ENCODE measurements at places on chromosomes 16 and 17. TPM values are rescaled to one million over a fixed set of nuclear protein-coding genes. Genes with fewer than 3 reads are reported as not detected.

CD300C gene
- 0.24 TPM for total RNA-seq

MAP2K6 gene
- 0.57 TPM for total RNA-seq

PRR29 gene
- total RNA-seq = 0.51 TPM

CD79B gene
- 2.7 TPM for total RNA-seq

DNAAF1 gene
- total RNA-seq = not detected

ABHD15 gene
- 5.8 TPM for total RNA-seq

DNAI2 gene
- not detected for total RNA-seq

CPHXL2 gene
- total RNA-seq = not detected

JPH3 gene
- 0.11 TPM for total RNA-seq

PHOSPHO1 gene
- total RNA-seq = 3.8 TPM

CLEC19A gene
- not detected for total RNA-seq

TRPV3 gene
- 1.0 TPM for total RNA-seq

Data from cardiac septum (tissue), 1 donor.